ENCODE measurements at places on chromosomes 3 and 15.

DNA sequence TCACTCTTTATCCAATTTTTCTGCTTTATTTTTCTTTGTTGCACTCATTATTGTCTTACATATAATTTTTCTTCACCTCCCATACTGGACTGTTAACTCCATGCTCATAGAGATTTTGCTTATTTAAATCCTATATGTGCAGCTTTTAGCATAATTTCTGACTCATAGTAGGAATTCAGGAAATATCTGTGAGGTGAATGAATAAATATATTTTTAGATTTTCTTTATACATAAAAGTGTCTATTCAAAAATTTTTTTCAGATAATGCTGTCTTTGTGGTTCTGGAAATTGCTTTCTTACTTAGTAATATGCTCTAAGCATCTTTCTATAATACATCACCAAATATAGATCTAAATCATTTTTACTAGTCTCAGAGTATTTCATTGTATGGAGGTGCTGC, 191.8 kb upstream of the SUCLG2 start:
- no peak for DNase-seq

- no peak for DNase-seq
These were observed 9.3 kb downstream of the GRAMD1C start for GRCh38 chr3:113847664-113848461.

DNA sequence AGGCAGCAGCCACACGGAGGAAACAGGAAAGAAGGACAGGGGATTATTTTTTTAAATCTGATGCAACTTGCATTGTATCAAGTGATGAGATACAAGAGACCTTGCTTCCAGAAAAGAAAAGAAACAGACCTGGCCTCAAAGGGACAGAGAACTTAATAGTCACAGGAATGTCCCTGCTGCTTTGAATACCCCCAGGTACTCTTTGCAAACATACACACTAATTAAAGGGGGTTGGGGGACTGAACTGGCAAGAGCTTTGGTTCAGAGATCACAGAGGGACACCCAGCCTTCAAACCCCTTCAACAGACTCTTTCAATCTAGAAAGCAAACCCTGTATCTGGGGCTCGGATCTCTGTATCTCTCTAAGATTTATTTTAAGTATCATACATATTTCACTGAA, 18.0 kb downstream of the TNIK start:
- no peak for DNase-seq

GRCh38 chr3:152104847-152105415, 163.8 kb upstream of the MBNL1 start:
- no peak for DNase-seq

DNA sequence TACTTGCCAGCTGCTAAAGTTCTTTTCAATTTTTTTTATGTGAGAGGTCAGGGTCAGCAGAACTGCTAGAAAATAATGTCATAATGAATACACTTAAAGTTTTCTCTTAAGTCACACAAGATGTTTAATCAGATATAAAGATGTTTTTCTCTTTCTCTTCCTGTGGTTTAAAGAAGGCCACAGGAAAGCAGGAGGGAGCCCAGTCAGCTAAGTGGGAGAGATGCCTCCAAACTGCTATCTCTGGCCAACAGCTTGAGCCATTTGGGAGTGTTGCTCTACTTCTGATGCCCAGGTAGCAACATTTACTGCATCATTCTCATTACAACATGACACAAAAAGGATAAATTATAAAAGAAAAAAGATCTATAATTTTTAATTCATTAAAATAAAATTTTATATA, 45.7 kb upstream of the NLGN1 start:
- DNase-seq, result no peak

DNA sequence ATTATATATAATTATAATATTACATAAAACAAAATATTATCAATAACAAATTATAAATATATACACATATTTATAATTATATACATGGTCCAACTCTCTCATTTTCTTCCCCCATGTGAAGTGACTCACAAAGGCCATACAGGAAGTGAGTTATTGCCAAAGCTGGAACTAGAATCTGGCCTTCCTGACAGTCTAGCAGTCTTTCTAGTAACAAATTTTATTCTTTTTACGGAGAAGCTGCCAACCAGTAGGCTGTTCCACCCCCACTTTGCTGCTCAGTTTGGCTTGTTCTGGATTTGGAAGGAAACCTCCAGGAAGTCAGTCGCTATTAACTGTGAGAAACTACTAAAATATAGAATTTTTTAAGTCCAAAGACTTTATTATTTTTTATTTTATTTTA, 79.6 kb downstream of the DHX36 start:
- no peak for DNase-seq

GRCh38 chr3:97932387-97932801, 39.8 kb downstream of the RIOX2 start:
- no peak for DNase-seq

DNA sequence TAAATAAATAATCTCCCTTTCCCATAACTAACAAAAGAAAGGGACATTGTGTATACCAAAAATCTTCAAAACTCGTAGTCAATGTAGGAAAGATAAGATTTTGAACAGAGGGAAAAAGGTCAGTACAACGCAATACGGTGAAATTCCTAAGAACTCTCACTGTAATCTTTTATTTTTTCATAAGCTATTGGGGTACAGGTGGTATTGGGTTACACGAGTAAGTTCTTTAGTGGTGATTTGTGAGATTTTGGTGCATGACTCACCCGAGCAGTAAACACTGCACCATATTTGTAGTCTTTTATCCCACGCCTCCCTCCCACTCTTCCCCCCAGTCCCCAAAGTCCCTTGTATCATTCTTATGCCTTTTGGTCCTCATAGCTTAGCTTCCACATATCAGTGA, 718.0 kb downstream of the TBL1XR1 start:
- DNase-seq, result no peak

- DNase-seq, result no peak
These were observed 277.6 kb downstream of the LPP start for GRCh38 chr3:188431553-188431952.

- no peak for DNase-seq
These were observed 39.0 kb downstream of the SLC6A6 start for GRCh38 chr3:14441240-14441919.

DNA sequence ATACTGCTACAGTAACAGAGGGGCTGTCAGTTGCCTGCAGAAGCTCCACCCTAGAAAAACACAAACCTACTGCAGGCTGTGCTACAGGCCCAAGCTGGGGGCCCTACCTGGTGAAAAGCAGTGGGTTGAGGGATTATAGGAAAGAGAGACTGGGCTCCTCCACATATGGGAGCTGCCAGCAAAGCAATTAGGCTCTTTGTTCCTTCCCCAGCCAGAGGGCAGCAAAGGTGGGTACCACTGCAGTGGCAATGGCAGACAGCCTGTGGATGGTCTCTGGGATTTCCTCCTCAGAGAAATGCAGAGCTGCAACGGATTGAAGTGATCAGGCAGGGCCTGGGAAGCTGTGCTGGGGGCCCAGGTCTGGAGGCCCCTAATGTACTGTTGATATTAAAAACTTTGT, 19.1 kb upstream of the DNAAF4 start:
- no peak for DNase-seq

DNA sequence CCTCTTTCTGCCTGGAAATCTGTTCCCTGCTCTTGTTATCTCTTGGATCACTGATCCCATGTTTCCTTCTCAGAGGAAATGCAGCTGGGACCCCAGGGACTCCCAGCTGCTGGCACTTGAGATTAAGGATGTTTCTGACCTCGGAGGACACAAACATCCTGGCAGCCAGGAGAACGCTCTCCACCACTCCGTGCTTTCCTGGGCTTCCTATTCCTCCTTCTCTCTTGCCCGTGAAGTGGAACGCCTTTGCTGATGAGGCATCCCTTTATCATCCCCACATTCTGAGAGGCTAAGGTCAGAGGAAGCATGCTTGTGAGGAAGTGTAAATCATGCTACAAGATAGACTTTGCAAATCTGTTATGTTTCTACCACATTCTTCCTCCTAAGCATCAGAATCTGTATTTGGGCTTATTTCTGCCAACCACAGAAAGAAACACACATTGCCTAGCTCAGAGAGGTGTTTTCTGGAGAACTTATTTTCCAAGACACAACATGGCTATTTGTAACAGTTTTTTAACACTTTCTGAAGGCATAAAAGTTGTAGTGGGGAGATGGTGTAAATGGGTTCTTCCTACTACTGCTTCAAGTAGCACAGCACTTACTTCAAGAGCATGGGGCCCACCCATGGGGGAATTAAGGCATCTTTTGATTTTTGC, 25.6 kb upstream of the LDHAL6B start:
- DNase-seq, result no peak

DNA sequence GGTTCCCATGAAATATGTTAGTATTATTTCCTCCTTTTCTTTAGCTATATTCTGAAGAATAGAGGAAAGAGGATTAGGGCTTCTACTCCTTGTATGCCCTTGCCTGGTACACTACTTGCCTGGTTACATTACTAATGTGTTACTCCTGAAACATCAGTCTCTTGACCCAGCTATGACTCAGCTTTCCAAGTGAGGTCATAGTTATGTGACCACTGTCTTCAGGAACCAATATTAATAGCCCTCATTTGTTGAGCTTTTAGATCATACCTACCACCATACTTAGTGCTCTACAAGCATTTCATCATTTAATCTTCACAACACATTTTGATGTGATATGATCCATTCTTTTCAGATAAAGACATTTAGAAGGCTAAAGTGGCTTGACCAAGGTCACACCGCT, 60.3 kb downstream of the CMSS1 start:
- DNase-seq, result no peak

DNA sequence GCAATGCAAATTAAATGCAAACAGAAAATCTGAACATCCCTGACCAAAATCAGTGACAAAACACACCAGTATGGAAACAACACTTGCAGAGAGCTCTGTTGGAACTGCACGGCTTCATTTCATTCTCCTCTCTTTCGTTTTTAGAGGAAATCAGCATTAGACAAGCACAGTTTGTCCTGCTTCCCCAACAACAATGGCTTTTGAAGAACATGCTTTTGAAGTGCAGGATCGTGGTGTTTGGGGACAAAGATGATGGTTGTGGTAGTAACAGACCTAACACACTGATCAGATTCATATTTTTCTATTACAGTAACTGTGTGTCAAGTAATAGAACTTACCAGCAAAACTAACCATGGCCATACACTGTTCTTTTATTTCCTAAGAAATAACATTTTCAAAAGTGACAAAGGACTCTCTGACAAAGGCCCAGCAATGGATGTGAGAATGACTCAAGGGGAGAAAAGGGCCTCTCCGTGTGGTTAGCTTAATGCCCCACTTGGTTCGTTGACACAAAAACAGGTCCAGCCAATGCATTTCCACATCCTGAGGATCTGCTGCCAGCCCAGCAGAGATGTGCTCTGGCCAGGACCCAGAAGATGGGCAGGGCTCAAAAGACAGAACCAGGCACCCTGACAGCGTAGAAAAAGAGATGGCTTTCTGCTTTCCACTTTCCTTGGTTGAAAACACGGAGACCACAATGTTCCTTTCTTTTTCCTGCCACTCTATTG, 84.1 kb downstream of the CCNL1 start:
- no peak for DNase-seq

- no peak for DNase-seq
These were observed 34.0 kb upstream of the STIMATE start for GRCh38 chr3:52931328-52931727.

DNA sequence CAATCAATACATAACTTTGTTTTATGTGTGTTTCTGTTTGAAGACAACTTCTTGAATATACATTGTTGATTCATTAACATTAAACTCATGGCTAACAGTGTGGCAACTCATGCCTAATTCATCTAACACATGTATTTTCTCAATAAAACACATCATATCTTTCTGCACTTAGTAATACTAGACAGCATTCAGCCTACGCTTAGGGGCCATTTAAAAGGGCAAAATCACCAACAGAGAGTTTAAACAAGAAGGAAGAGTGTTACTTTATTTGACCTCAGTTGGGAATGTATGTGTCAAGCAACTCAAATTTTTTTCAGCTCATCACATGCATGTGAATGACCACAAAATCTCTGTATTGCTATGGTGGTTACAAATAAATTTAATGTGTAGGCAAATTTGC, 128.8 kb upstream of the AADACL2 start:
- no peak for DNase-seq

GRCh38 chr15:66072616-66073361, 180.8 kb downstream of the MEGF11 start:
- DNase-seq, result no peak

GRCh38 chr3:111944372-111944771, 34.5 kb upstream of the ABHD10 start:
- no peak for DNase-seq

DNA sequence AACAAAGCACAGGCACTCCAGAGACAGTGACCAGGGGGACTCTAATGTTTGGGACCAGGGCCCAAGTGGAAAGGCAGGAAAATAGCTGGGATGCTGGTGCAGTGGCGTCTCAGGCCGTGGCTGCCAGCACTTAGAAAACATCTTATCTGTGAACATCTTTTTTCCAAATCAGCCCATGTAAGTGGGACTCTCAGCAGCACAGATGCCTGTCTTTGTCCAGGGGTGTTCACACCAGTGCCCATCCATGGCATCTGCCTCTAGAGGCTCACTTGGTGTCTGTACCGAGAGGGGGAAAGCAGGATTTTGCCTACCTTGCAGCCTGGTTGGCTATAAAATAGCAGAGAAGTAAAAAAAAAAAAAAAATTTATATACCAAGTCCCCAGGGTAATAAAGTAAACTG, 26.7 kb downstream of the SLC12A8 start:
- no peak for DNase-seq

DNA sequence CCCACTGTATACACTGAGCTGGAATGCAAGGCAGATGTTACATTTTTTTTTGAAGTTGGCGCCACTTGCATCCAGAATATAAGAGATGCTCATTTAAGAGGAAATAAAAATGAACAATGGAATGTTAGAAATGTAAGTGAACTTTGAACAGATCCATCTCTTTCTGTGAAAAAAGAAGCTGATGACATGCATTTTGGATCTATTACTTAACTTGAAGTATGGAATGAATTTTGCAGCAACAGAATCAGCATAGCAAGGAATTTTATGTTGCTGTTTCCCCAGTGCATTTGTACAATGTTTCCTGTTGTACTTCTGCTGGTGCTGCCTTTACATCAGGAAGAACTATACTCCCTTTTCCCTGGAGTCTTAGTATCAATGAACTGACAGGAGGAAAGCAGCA, 178.2 kb downstream of the LSAMP start:
- no peak for DNase-seq

DNA sequence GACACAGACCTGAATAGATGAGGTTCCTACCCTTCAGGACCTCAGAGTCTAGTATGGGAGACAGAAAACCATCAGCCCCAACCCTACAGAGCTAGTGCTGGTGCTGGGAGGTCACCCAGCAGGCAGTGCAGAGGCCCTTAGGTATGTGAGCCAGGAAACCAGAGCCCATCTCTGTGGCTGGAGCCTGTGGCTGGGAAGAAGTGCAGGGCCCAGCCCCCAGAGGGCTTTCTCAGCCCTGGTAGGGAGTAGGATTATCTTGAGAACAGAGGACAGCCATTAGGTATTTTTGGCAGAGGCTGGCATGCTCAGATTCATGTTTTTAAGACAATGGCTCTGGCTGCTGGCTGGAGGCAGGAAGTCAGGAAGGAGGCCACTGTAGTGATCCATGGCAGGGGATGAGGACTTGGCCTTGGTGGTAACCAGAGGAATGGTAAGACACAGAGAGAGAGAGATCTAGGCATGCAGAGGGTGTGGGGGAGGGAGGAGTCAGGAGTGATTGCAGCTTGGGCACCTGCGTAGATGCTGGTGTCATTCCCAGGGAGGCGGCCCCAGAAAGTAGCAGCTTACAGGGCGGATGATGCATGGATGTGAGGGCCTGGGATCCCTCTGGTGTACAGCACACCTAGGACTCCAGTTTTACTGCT, 220.9 kb upstream of the EIF1B start:
- no peak for DNase-seq

- DNase-seq, result no peak
These were observed 383.7 kb downstream of the GAP43 start for GRCh38 chr3:116007000-116007399.

Data from NCI-H510A (cell line).